Tibial artery (tissue), 4 donors: ENCODE measurements at places on chromosomes 12 and 14.

GRCh38 chr12:3179731-3180130, 102.6 kb downstream of the TSPAN9 start:
- H3K36me3 ChIP-seq = no peaks in the 10 kb centered on the region
- no peaks in the 10 kb centered on the region for H3K27me3 ChIP-seq

DNA sequence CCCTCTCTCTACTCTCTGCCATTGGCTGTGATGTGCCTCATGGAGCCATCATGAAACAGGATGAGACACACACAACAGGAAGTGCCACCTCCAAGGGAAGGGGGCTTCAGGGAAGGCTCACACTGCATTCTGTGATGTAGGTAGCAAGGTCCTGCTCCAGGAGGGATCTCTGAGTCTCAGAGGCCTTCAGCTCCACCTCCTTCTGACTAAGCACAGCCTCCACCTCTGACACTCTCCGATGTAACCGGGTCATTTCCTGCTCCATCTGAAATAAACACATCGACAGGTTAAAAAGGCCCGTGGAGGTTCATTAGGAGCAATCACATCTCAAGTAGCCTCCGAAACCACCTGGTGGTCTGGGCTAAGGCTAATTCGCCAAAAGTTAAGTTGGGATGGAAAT, 93.3 kb downstream of the CIT start:
- no peaks in the 10 kb centered on the region for H3K36me3 ChIP-seq
- H3K27ac ChIP-seq = no peak overlapping the region
- no peak overlapping the region for H3K4me3 ChIP-seq
- no peaks in the 10 kb centered on the region for H3K4me1 ChIP-seq
- no peak for DNase-seq
- H3K27me3 ChIP-seq = no peaks in the 10 kb centered on the region

GRCh38 chr12:106971065-106971464, 15.4 kb downstream of the TMEM263 start:
- H3K4me1 ChIP-seq = peaks cover 25% of the 10 kb centered on the region
- H3K27ac ChIP-seq = no peak overlapping the region
- DNase-seq = no peak
- H3K4me3 ChIP-seq = no peak overlapping the region
- H3K27me3 ChIP-seq = no peaks in the 10 kb centered on the region

- H3K27ac ChIP-seq = no peak overlapping the region
- DNase-seq = no peak
- H3K36me3 ChIP-seq = no peaks in the 10 kb centered on the region
- H3K4me1 ChIP-seq = no peaks in the 10 kb centered on the region
These were observed 29.5 kb downstream of the YAF2 start for GRCh38 chr12:42208574-42208973.

DNA sequence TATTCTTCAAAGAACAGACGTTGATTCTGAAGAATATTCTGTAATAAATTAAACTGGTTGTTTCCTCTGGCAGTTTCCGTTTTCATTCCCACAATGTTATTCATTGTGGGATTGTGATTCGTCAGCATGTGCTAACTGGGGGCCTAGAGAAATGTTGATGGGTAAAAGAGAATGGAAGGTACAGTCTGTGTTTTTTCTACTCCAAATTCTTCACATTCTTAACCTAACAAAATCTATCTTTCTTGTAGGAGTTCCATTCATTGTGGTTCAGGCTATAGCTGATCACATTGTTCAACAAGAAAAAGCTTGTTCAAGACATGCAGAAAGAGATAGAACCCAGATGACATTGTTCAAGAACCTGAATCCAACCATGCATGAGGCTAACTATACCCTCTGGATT, 5.9 kb downstream of the CD163 start:
- no peak overlapping the region for H3K27ac ChIP-seq
- H3K36me3 ChIP-seq = no peaks in the 10 kb centered on the region
- H3K4me1 ChIP-seq = no peaks in the 10 kb centered on the region
- H3K4me3 ChIP-seq = peak overlapping the region; percentile 13
- H3K27me3 ChIP-seq = no peaks in the 10 kb centered on the region
- DNase-seq = no peak

DNA sequence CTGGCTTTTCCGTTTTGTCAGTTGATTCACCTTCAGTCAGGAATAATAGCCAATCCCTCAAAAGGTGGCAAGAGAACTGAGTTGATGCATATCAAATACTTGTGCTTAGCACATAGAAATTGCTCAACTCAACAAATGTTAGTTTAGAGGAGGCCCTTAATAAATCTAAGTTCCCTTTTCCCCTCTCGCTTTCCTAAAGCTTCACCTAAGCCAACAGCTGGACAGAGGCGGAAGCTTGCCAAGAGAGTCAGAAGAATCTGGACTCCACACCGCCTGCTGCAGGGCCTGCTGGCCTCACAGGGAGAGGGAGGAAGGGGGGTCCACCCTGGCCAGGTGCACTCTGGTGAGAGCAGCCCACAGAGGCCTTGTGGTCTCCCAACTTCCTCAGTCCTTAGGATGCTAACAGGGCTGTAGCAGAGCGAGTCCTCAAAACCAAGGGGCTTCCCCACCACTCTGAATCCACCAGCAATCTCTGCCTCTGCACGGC, 213.1 kb downstream of the CHST11 start:
- no peak overlapping the region for H3K4me3 ChIP-seq
- H3K27ac ChIP-seq = peak overlapping the region; percentile 74
- H3K27me3 ChIP-seq = no peaks in the 10 kb centered on the region
- H3K4me1 ChIP-seq = peaks cover 49% of the 10 kb centered on the region
